AG04449 (cell line): ENCODE measurements at places on chromosomes 1 and 21.

DNA sequence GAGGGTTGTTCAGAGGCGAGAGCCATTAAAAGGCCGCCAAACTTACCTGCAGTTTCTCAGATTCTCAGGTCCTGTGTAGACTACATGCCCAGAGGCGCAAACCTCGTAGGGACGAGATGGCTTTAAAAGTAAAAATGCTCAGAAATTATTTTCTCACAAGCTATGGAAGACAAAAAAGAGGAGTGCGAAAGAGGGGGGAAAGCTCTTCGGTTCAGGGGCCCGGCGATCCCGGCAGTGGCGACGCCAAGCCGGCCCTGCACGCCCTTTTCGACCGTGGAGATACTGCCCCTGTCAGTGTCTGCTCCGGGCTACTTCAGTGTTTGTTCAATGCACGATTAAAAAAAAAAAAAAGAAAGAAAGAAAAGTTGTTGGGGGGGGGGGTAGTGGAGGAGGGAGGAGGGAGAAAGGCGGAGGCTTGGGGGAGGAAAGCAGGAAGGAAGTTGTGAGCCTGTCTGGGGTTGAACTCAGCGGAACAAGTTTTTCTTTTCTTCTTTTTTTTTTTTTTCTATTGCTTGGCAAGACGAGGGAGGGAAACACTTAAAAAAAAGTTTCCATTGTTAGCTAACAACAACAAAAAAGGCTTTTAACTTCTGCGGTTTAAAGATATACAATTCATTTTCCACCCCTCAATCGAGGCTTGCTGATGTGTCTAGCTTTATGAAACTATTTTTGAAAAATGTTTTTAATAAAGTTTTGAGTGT lies at the start of gene ITPKB:
Gene ITPKB, minus strand, starts transcription at position 288 of the 701 bp plus-strand sequence. CDS start 1,824 bp downstream, outside the sequence.
- DNase-seq, result no peak

DNA sequence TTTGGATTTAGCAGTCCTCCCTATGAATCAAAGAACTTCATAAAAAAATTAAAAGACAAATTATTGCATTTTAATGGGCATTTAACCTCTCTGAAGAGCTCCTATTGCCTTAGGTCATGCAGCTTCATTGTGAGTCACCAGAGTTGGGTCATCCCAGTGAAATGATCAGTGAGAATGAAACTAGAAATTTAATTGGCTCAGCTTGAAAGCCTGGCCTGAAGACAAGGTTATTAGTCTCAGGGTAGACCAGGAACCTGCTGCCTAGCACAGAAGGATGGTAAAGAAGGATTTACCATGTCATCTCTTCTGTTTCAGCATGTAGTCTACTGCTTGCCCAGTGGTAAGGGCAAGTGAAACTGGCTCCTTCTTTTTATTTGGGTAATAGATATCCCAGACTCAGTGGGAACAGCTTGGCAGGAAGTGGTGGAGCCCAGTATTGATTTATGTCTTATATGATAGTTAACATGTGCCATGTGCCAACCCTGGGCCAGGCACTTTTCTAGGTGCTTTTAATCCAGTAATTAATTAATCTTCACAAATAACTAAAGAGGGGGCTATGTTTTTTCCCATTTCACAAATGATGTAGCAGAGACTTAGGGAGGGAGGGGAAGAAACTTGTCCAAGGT lies 23.6 kb downstream of the LAMC2 start:
- DNase-seq, result peak; percentile 47

GRCh38 chr1:225880222-225880588 lies 2.0 kb downstream of the TMEM63A start:
- DNase-seq, result no peak

- DNase-seq, result no peak
Observed at GRCh38 chr1:32869923-32870614, 643 bp downstream of the FNDC5 start.

DNA sequence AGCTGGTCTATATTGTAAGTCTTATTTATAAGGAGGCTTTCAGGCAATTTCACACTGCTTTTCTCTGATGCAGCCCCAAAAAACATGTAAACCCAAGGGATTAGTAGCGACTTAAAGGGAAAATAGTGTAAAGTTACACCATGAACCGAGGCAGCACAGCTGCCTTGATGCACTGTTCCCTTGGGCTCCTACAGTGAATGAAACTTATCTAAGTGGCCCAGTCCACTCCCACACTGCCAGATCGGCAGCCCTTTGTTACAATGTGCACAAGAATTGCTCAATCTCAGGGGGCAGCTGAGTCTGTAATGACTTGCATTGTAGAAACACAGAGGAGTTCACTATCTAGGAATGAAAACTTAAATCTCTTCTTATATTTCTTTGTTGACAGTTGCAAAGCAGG lies 120.8 kb upstream of the ADGRL2 start:
- no peak for DNase-seq

DNA sequence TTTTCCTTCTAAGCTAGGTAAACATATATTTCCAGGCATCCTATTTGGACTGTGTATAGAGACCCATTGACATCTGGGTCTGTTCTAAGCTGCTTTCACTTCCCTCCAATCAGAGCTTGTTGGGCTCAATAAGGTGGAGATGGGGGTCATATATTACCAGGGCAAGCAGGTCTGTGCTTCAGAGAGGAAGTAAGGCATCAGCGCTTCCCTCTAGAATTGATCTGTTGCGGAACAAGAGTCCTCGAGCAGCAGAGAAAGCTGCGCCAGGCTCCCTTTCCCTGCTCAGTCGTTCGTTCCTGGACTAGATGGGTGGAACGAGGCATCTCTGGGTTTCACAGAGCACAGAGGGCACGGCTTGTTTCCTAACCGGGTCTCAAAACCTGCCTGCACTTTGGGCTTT lies 63.5 kb downstream of the DISC1 start:
- DNase-seq, result no peak

GRCh38 chr1:51299981-51300670 lies 30.2 kb downstream of the TTC39A start:
- no peak for DNase-seq

DNA sequence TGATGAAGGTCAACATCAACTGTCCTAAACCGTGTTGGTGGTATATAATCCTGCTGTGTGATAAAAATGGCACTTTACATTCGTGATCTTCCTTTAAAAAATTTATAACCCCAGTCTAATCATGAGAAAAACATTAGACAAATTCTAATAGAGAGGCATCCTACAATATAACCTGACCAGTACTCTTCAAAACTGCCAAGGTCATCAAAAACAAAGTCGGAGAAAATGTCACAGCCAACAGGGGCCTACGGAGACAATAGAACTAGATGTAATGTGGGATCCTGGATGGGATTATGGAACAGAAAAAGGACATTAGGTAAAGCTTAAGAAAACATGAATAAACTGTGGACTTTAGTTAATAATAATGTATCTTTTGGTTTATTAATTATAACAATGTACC lies 25.0 kb downstream of the CDKN2C start:
- no peak for DNase-seq

DNA sequence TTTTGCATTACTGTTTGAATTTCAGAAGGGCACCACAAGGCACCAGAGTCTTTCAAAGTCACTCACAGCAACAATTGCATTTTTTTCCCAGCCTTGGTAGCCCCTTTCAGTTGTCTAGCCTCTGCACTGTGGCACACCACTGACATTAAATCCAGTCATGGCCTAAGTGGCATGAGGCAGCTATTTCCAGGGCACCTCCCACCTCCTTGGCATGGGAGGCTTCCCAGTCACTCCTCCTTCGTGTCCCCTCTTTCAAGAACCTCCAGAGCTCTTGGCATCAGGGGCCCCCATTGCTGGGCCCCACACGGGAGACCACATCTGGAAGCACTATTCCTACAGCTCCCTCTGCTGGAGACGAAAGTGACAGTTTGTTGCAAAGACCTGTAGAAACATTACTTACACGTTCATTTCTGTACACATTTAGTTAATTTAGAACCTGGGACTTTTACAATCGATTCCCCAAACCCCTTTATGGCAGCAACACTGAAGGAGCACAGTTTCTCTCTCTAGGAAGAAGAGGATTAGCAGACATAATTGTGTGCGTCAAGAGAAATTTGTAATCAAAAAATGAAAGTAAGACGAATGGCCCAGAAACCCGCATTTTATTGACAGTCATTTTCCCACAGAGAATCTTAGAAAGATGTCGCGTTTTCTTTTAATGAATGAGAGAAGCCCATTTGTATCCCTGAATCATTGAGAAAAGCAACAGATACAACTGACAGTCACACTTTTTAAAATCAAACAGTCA lies 5.7 kb upstream of the CHD5 start:
- DNase-seq, result no peak

DNA sequence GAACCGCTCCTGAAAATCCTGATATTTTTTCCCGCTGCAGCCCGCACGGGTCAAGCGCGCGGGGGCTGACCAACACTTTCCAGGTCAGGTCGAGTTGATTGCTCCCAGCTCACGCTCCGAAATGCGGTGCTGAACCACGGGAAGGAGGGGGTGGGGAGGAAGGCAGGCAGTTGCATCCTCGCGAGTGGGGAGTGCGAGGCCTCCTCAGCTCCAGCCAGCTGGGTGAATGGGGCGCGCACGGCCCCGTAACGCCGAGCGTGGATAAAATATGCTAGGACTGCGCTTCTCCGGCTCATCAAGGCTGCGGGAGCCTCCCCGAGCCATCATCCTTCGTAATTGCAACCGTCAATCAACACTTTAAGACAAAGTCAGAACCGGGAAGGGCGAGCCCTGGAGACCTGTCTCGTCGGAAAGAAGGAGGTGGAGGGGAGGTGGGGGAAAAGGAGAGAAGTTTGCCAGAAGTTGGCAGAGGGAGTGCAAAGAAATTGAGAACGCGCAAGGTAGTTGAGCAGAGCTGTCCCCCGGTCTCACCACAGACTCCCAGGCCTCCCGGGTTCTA lies 8.0 kb downstream of the NR5A2 start:
- DNase-seq, result no peak

GRCh38 chr1:167122568-167122967 lies 28.7 kb downstream of the STYXL2 start:
- no peak for DNase-seq

DNA sequence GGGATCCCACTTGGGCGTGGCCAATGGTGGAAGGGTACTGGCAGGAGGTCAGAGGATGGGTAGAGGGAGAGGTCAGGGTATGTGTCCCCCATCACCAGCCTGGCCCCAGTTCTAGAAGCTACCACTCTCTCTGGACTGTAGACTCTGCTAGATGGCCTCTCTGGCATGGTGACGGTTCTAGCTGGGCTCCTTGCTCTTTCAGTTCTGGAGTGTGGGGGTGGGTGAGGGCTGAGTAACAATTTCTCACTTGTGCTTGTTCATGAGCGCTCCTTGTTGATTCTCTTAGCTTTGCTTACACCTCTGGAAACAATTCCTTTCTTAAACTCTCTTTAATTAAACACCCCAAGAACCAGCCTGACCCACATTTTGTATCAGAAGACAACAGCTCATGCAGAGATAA lies 25.3 kb upstream of the EXOSC10 start:
- no peak for DNase-seq

- no peak for DNase-seq
Observed at GRCh38 chr1:43358121-43358745, 548 bp upstream of the CDC20 start.

DNA sequence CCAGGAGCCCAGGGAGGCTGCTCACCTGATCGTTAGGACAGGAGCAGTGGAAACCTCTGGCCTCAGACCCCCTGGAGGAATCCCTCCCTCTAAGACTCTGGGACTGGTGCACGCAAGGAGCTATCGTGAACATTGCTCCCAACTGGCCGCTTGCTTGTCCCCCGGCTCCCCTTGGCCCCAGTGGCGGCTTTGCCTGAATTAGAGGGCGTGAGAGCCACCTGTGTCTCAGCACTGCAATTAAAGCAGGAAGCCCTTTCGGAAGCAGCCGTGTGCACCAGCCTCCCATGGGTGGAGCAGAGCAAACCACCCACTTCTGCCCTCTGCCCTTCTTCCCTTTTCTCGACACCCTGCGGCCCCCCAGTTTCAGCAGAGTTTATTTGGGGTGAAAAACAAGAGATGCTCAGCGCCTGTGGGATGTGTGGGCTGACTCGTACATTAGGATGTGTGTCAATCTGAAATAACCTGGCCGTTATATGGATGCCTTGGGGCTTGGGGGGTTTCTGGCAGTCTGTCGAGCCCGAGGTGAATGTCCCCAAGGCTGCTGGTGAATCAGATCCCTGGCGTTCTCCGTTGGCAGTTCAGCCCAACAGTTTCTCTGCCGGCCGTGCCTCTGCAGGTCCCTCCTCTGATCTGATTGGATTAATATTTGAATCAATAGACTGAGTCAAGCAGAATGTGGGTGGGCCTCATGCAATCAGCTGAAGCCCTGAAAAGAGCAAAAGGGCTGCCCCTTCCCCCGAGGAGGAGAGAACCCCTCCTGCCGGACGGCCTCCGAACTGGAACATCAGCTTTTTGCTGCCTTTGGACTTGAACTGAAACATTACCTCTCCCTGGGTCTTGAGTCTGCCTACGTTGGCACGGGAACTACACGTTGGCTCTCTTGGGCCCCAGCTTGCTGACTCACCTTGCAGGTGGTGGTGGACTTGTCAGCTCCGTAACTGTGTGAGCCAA lies 7.3 kb upstream of the UMODL1 start:
- no peak for DNase-seq

GRCh38 chr1:154404511-154404931 lies 622 bp upstream of the IL6R start:
- no peak for DNase-seq

GRCh38 chr1:206855859-206856258 lies 9.6 kb upstream of the IL20 start:
- DNase-seq, result no peak

DNA sequence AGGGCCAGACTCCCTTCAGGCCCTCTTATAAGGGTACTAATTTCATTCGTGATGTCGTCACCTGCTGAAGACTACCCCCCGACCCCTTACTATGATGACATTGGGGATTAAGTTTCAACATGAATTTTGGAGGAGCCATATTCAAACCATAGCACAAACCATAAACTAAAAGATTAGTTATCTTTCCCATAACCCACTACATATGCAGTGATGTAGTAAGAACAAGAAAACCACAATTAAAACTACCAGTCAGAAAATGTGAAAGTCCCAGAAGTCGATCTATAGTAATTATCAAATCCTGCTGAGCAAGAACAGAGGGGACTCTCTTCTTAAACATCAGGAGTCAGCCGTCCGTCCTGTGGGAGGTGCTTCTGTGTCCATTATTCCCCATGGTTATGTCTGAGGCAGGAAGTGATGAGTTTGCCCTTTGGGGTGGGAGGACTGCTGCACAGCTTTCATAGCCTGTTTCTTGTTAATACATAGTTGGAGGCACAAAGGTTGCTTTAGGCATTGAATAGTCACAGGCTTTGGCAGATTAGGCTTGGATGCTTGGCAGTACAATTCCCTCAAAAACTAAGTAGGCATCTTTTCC lies 35.9 kb upstream of the PTGFRN start:
- DNase-seq, result no peak

GRCh38 chr1:171869097-171869496 lies 27.8 kb downstream of the DNM3 start:
- no peak for DNase-seq
